Posterior cingulate gyrus (tissue), 11 donors: ENCODE measurements at places on chromosomes 7 and 10.

GRCh38 chr10:13673156-13673555 is 86.4 kb downstream of the PRPF18 start:
- DNase-seq: no peak

GRCh38 chr7:36851382-36851781 is 127.1 kb upstream of the AOAH start:
- no peak for DNase-seq

GRCh38 chr10:32793033-32793432 is 165.0 kb downstream of the ITGB1 start:
- DNase-seq: no peak

GRCh38 chr10:20271490-20271889 is 455.3 kb downstream of the PLXDC2 start:
- DNase-seq: no peak

DNA sequence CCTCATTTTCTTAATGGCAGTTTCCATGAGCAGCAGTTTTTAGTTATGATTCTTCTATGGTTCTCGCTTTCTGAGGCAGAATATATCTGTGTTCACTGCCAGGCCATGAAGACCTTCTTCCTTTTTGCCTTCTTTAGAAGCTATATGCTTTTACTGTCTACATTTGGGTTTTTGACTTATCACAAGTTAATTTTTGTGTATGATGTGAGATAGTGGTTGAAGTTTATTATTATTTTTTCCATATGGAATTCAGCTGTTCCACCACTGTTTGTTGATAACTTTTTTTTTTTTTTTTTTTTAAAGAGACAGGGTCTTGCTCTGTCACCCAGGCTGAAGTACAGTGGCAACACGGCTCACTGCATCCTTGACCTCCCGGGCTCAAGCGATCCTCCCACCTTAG is 44.5 kb downstream of the INPP5A start:
- DNase-seq: no peak

- DNase-seq: no peak
Observed at GRCh38 chr7:124532166-124532565, 233.4 kb downstream of the GPR37 start.

GRCh38 chr10:32957341-32958084 is 517 bp downstream of the ITGB1 start:
- peak; percentile 90 for DNase-seq

DNA sequence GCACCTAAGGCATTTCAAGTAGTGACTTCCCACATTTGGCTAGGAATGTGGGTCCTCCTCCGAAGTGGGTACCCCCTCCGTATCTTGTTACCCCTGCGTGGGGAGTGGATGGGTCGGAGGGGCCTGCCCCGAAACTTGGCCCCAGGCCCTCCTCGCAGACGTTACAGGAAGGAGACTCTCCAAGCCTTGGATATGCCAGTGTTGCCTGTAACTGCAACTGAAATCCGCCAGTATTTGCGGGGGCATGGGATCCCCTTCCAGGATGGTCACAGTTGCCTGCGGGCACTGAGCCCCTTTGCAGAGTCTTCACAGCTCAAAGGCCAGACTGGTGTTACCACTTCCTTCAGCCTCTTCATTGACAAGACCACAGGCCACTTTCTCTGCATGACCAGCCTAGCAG is 823 bp downstream of the TWNK start:
- peak; percentile 69 for DNase-seq

GRCh38 chr7:33535989-33536388 is 369.4 kb upstream of the BMPER start:
- no peak for DNase-seq

- no peak for DNase-seq
Observed at GRCh38 chr7:101363196-101363733, 590 bp downstream of the COL26A1 start.

DNA sequence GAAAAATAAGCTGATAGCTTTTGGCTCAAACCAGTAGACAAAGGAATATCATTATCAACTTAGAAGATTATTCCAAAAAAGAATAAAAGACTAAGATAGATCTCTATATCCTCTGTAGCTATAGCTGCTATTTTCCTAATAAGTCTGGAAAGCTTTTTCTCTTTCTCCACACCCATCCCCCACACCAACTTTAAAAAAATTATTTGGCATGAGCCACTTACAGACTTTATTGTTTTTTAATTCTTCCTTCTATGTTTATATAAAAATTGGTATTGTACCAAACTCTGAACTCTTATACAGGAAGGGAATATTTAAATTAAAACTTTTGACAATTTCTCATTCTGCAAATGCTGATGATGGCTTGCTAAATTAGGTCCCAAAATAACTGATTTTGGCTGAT is 142.7 kb downstream of the RNF133 start:
- no peak for DNase-seq

DNA sequence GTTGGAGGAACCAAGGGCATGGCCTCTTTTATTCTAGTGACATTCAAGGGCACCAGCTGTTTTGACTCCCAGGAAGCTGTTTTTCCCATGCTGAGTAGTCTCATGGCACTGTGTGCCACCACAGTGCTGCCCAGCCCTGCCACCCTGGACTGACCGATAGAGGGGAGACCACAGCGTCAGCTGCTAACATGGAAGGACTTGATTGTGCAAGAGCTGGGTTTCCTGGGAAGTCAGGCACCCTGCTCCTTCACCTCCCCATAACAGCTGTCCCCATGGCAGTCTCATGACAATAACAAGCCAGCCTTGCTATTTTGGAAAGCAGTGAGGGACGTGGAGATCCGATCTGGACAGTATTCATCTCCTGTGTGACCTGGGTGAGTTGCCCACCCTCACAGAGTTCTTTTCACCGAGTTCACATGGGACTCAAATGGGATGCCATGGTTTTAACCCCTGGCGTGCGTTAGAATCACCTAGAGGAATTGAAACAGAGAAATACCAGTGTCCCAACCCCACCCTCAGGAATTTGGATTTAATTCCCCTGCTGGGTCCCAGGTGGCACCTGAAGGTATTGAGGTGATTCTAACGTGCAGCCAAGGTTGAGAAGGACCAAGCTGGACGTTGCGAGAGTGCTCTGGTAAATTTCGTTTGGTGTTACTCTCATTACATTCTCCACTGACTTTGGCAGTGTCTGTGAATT is 174.8 kb downstream of the CELF2 start:
- DNase-seq: no peak

GRCh38 chr10:12390733-12391132 is 41.4 kb downstream of the CAMK1D start:
- no peak for DNase-seq

- no peak for DNase-seq
Observed at GRCh38 chr7:12970626-12971025, 283.2 kb downstream of the ARL4A start.

GRCh38 chr10:5584895-5585516 is 60.2 kb downstream of the CALML3 start:
- no peak for DNase-seq

DNA sequence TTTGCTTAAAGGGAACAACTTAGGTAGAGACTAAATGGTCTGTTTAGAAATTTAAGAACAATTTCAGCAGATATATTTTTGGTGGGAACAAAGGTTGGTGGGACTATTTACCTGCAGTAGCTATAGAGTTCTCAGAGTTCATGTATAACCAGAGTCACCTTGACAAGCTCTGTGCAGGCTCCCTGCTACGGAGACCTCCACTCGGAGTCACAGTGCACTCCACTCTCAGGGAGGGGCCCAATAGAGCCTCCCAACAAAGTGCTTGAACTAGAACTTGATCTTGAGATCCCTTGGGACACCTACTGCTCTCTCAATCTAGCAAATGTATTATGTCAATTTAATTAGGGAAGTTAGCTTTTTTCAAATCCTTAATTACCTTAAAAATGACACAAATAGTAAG is 2.3 kb downstream of the MYPN start:
- no peak for DNase-seq

DNA sequence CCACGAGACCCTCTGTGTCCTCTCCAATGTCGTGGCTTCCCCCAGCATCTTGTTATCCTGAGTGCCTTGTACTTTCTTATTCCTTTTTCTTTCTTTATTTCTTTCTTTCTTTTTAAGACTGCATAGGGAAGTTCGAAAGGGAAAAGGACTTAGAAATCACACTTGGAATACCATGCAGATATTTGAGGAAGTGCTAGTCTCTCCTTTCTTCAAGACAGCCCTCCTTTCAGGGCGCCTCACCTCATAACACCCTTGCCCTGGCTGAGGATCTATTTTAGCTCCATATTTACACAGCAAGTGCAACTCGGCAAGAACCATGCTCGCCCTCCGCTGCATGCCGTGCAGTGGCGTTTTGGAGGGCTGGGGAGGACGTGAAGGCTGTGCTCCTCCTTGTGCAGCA is 232.3 kb upstream of the GLI3 start:
- no peak for DNase-seq

DNA sequence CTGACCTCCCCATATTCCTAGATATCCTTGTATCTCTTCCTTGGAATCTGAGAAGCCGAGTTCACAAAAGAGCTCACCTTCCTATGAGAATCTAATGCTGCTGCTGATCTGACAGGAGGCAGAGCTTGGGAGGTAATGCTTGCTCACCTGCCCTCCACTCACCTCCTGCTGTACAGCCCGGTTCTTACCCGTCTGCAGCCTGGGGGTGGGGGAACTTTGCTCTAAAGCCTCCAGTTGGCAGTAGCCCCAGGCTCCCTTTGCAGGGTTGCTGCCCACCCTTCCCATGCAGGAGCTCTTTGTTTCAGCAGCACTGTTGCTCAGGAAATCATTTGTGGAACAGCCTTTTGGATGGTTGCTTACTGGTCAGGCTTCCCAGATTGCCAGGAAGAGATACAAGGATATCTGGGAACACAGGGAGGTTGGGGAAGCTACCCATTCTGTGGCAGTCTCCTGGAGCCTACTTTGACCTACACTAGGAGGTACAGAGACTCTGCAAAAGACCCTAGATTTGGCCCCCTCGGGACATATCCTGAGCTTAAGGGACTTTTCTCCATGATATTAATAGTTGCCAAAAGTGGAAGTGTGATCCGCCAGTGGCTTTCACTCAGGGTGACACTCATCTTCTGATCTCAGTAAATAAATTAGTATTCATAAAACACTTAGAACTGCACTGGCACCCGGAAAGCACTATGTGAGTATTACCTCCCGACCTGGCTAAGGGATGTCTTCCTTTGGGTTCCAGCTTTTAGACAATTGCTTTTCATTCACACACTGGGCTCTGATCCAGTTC is 363.7 kb upstream of the PODXL start:
- DNase-seq: no peak

- no peak for DNase-seq
Observed at GRCh38 chr7:117071551-117071950, 118.2 kb downstream of the ST7 start.

DNA sequence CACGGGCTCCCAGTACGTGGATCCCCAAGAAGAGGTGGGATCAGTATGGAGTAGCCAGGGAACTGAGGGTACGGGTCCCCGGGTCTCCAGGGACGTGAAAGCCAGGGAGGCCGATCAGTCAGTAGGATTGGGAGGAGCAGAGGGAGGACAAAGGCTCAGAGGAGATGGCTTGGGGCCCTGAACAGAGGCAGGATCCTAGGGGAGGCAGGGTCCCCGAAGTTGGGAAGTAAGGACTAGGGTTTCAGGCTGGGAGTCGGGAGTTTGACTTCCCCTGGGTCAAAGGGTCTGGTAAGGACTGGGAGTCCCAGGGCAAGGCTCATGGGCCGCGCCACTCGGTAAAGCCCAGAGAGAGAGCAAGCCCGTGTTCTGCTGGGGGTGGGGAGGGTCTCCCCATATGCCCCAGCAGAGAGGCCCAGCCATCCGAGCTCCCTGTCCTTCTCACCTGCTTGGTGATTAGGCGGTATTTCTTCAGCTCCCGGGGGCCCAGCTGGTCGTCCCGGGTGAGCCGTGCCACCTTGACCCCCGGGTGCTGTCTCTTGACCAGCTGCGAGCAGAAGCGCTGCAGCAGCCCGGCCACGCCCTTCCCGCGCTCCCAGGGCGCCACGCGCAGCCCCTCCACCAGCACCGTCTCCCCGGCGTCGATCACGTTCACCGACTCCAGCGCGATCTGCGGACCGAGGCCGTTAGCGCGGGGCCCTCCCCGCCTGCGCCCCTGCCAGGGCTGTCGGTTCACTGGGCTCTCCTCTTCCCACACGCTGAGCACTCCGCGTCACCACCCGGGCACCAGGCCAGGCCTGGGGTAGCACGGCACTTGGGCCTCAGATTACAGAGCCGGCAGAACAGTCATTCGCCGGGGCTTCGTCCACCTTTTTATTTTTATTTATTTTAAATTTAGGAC is 7.0 kb downstream of the NAT16 start:
- no peak for DNase-seq

GRCh38 chr10:15504101-15504840 is 133.2 kb upstream of the FAM171A1 start:
- DNase-seq: no peak

DNA sequence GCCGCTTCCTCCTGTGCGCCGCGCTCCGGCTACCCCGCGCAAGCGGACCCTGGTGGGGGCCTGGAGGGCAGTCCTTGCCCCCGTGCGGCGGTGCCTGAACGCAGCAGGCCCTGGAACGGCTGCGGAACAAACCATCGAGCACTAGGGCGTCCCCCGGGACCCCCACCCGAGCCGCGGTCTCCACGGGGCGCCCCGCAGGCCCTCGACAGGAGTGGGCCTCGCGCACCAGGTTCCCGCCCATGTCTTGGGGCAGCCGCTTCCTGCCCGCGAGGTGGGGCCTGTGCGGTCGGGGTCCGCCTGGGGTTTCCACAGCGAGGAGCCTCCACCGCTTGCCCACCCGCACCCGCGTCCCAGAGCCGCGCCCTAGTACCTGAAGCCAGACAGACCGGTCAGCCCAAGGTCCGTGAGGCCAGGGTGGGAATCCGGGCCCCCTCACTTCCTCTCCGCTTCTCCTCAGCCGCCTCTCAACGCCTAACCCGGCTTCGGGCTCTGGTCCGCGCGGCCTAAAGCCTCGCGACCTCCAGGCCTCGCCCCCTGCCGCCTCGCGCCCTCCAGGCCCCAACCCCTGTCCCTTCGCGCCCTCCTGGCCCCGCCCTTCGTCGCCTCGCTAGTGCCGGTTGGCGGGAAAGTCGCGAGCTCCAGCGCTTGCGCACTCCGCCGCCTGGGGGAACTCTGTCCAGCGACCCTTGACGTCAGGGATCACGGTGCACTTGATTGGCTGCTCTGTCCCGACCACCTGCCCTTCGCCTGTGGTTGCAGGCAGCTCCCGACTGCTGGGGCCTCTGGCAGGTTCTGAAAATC is 7.0 kb upstream of the GBX1 start:
- DNase-seq: no peak

DNA sequence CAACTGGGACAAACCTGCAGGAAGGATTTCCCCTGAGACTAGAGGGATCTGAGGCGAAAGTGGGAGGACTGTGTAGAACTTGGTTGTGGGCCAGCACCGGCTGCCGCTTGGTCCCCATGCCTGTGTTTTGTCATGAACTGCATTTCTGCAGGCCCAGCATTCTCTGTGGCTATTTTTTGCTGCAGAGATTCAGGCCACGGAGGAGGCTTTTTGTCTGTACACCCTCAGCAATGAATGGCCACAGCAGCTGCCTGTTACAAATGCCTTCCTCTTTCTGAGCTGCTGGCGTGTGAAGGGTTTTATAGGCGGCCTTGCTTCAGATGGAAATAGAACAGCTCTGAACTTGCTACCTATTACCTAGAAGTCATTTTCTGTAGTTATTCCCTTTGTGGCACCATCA is 164.4 kb downstream of the SH2D4B start:
- DNase-seq: peak; percentile 62
